Activated T-helper 1 cell treated with Interleukin-2 at 50 U/mL for 16 hours (primary cell): ENCODE measurements at places on chromosomes 16 and 17.

DNA sequence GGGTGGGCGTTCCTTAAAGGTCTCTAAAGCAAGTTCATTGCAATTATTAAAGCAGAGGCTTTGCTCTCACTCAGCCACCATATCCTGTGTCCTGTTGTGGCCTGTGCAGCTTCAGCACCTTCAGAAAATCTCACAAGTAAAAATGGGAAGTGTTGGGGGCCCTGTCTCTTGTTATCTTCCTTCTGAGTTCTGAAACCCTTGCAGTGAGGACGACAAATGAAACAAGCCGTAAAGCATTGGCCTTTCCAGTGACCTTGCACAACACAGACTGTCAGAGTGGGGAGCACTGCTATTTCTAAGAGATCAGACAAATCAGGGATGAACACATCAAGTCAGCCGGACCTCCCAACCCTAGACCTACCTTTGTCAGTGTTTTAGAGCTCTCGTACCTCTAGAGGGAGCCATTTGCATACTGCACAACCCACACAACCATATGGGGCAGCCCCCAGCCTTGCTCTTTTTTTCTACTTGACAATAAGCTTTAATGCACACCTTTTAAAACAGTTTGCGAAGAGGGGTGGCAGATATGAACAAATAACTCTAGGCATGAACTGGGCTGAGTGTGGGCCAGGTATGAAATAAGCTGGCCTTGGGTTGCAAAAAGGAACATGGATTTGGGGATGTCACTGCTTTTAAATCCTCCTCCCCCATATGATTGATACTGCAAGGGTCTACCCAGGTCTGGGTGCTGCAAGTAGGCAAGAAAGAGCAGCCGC, 89.8 kb downstream of the KATNIP start:
- DNase-seq = no peak

DNA sequence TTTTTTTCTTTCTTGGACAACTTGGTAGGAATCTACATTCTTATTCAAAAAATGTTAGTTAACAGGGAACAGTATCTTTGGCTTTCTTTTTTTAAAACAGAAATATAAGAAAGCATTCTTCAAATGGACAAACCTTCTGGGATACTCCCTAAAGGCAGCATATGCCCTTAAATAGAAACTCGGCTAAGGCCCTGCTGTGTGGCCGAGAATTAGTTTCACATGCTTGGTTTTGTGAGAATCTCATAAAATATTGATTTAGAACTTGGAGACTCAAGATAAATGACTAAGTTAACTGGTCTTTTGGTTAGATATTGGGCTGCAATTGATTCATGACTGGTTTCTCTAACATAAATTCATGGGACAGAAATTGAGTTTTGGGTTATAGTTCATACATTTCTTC, 359.9 kb upstream of the XYLT1 start:
- DNase-seq = no peak

- DNase-seq = no peak
These were observed 16.8 kb downstream of the PIEZO1 start for GRCh38 chr16:88768071-88768783.

GRCh38 chr16:78789561-78789960, 690.1 kb downstream of the WWOX start:
- DNase-seq = no peak

GRCh38 chr16:12516621-12517309, 286.9 kb downstream of the CPPED1 start:
- DNase-seq = no peak

GRCh38 chr16:79312502-79312901, 288.0 kb downstream of the MAF start:
- no peak for DNase-seq

GRCh38 chr17:21295036-21295952, 10.8 kb downstream of the MAP2K3 start:
- no peak for DNase-seq

DNA sequence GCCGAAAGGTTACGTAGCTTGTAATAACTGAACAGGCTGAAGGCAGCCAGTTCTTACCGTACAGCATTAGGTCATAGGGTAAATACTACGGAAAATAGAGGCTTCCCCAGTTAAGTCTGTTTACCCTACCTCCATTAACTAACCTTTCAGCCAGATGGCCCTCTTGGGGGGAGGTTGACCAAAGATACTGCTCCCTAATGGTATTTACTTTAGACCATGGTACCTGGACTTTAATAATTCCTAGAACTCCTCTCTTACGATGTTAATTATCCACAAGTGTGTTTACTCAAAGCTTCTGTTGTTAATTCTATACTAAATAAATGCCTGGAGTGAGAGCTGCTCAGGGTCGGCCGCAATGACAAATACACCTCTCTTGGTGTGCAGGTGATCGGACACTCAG, 9.8 kb upstream of the ADAT1 start:
- DNase-seq = no peak

- DNase-seq = no peak
These were observed 2.6 kb upstream of the RHBDL1 start for GRCh38 chr16:672851-673250.
